ENCODE measurements at places on chromosomes 6 and 20.

GRCh38 chr20:15654208-15654649 is 919.0 kb downstream of the KIF16B start:
- peak; percentile 71 for DNase-seq

GRCh38 chr6:157533048-157533871 is 152.3 kb downstream of the ZDHHC14 start:
- DNase-seq: no peak

DNA sequence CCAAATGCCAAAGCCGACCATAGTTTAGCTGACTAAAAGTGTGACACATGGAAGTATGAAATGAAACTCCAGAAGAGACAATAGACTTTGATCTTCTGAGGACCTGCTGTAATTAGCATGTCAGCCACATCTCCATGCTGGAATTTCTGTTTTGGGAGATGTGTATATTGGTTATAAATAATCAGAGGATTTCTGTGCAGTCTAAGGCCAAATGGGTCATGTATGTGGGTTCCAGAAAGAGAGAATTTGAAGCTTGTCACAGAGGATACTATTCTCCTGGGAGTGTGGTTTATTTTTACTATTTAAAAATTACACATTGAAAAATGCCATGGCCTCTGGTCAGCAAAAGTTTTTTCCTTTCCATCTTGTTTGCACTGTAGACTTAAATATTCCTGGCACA is 405.5 kb upstream of the PLCB4 start:
- DNase-seq: no peak

GRCh38 chr6:69719602-69720193 is 77.1 kb downstream of the LMBRD1 start:
- peak; percentile 40 for DNase-seq

- peak; percentile 57 for DNase-seq
Observed at GRCh38 chr6:159008656-159009288, 8.8 kb upstream of the RSPH3 start.

- DNase-seq: peak; percentile 67
Observed at GRCh38 chr6:129748212-129748900, 38.4 kb upstream of the ARHGAP18 start.

- no peak for DNase-seq
Observed at GRCh38 chr6:26598267-26598666, 1.5 kb downstream of the ABT1 start.

- no peak for DNase-seq
Observed at GRCh38 chr6:166720856-166721255, 93.8 kb upstream of the RPS6KA2 start.

- DNase-seq: peak; percentile 90
Observed at GRCh38 chr6:109318328-109318876, 63.9 kb downstream of the CD164 start.

DNA sequence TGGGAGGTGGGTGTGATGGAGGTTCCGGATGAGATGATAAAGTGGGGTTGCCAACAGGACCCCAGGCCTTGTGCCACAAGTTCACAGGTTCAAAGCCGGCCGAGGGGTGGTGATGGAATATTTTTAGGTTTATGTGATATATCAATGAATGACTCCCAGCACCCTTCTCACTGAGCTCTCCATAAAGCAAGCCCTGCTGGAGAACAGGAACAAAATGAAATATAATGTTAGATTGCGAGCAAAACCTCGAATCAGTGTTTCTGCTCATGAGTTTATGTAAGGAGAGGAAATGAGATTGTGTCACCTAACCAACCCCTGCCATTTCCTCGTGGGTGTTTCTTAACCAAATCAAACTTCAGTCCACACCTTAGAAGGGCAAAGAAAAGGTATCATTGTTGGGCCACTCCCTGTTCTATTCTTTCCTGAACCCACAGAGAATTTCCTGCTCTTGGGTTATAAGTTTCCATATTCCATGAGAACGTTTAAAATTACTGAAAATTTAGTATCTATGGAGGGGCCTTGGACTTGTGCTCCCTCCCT is 192.2 kb upstream of the EXOC2 start:
- peak; percentile 69 for DNase-seq

DNA sequence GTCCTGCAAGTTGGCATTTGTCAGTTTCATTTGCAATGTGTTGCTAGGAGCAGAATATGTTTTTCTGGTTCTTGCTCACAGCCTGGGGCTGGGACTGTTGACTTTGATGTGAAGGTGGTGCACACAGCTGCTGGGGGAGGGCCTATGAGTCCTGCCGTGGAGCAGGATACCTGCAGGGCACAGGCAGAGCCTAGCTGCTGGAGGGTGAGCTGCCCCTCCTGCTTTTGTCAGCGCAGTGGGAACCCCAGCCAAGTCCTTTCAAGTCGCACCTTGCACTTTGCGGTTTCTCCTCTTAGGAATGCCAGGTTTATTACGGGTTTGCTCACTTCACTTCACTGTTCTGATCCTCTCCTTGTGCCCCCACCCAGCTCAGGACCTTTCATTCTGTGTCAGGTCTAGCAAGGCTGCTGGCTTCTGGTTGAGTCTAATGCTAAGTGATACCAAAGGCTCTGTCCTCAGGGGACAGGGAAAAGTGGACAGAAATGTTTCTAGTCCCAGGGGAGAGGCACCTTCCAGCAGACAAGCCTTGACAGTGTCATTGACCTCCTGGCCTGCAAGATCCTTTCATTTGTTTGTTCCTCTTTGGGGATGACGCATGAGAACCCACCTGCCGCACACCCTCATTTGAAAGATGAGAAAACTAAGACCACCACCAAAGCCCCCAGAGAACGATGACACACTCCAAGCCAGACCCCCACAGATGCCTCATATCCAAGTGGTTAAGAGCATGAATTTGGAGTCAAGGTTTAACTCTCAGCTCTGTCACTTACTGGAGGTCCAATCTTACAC is 2.7 kb upstream of the SPO11 start:
- DNase-seq: peak; percentile 52

GRCh38 chr20:45088247-45088646 is 12.7 kb downstream of the KCNS1 start:
- no peak for DNase-seq

DNA sequence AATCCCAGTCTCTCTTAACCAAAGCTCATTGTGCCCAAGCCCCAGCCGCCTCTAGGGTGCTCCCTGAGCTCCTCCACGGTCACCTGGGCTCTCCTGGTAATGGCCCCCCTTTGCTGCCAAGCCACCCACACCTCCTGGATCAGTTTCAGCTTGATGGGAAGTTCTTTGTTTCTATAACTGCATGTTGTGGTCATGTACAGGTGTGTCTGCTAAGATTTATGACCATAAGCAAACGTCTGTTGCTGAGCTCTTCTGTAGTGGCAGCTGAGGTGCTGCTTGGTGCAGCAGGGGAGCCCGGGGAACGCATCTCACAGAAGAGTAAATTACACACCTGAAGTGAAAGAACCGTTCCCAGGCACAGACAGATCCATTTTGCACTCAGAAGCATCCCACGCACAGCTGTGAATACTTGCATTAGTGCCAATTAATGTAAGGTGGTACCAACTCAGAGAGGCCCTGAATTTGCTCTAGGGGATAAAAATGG is 194.6 kb upstream of the ARID1B start:
- DNase-seq: peak; percentile 30

GRCh38 chr6:169426611-169427010 is 173.0 kb upstream of the THBS2 start:
- DNase-seq: no peak

- DNase-seq: peak; percentile 68
Observed at GRCh38 chr6:36616893-36617521, 22.8 kb downstream of the SRSF3 start.

GRCh38 chr6:56671651-56672461 is 29.2 kb upstream of the DST start:
- peak; percentile 84 for DNase-seq

DNA sequence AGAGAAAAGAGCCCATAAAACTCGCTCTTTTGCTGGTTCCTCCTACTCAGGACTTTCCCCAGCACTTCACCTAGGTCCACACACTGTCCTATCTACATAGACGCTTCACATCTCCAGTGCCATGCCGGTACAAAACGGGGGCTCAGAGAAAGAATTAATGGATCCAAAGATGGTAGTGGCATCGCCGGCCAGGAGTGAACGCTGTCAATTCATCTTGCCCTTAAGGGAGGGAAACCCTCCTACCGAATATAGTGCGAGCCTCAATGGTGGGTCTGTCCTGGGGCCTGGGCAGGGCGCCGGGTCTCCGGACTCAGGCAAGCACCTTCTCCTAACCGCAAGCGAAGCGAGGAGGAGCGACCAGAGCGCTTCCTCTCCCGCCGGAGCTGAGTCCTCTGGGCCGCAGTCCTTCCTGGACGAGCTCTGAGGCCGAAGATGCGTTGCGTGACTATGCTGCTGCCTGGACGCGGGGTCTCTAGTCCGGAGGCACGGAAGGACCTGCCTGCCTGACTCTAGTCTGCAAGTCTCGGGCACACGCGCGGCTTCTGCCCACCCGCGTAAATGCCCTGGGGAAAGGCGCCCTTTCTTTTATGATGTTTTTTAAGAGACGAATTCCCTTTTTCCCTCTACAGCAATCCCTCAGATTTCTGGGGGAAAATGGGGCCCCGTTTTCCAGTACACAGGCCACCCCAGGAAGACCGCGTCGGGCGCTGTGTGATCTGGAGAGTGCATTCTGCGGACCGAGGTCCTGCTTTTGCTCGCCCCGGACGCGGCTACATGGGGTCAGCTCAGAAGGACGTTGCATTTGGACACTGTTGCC is 100.1 kb upstream of the PRDM1 start:
- no peak for DNase-seq

DNA sequence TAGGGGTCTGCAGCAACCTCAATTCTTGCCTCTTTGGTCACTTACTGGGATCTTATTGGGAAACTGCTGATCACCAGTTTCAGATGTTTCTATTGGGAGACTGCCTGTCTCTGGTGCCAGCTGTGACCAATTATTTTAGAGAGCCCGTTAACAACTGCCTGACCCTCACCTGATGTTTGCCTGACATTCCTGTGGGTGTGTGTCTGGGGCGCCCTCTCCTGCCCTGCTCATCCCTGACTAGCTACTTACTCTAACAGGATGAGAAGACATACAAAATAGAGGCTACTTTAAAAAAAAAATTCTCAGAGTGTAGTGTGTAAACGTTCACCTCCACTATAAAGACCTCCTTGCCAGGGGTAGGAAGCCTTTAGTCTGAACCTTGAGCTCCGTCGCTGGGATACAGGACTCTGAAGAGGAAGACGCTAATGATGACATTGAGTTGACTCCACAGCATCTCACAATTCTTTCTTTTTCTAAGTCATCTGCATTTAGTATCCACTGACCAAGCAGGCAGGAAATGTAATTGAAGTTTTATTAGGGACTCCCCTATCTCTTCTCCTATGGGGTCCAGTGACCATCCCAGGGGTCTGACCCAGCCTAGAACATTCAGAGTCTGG is 54.6 kb upstream of the DDR1 start:
- DNase-seq: no peak

DNA sequence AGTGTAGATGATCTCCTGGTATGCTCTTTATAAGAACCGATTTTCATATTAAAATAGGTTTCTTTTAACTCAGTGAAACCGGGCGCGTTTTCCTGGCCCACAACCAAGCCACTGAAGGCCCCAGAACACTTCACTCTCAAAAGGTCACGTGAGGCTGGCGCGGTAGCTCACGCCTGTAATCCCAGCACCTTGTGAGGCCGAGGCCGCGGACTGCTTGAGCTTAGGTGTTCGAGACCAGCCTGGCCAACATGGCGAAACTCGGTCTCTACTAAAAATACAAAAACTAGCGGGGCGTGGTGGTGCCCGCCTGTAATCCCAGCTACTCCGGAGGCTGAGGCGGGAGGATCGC is 402 bp upstream of the TAF8 start:
- no peak for DNase-seq

- DNase-seq: no peak
Observed at GRCh38 chr6:126811321-126811720, 307.1 kb upstream of the RSPO3 start.

- DNase-seq: no peak
Observed at GRCh38 chr20:46011631-46012482, 3.1 kb downstream of the MMP9 start.

- DNase-seq: no peak
Observed at GRCh38 chr20:38987777-38988176, 25.6 kb downstream of the DHX35 start.

GRCh38 chr6:26064619-26065257 is 22.5 kb upstream of the HFE start:
- peak; percentile 63 for DNase-seq

DNA sequence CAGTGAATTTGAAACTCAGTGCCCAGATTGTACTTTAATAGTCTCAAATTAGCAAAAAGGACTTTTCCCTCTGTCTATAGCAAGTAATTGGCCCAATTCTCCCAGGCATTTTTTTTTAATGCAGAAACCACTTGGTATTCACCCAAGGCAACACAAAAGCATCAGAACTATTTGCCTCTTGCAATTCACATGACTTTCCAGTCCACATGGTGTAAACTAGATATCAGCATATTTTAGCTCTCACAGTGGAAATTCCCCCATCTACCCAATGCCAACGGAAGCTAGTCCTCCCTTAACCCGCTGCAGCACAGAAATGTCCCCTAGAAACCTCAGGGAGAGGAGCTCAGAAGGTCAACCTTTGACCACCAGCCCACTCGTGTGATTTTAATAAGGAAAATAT is 103.4 kb upstream of the CDYL start:
- no peak for DNase-seq

GRCh38 chr6:40054602-40055001 is 120.3 kb upstream of the MOCS1 start:
- no peak for DNase-seq

DNA sequence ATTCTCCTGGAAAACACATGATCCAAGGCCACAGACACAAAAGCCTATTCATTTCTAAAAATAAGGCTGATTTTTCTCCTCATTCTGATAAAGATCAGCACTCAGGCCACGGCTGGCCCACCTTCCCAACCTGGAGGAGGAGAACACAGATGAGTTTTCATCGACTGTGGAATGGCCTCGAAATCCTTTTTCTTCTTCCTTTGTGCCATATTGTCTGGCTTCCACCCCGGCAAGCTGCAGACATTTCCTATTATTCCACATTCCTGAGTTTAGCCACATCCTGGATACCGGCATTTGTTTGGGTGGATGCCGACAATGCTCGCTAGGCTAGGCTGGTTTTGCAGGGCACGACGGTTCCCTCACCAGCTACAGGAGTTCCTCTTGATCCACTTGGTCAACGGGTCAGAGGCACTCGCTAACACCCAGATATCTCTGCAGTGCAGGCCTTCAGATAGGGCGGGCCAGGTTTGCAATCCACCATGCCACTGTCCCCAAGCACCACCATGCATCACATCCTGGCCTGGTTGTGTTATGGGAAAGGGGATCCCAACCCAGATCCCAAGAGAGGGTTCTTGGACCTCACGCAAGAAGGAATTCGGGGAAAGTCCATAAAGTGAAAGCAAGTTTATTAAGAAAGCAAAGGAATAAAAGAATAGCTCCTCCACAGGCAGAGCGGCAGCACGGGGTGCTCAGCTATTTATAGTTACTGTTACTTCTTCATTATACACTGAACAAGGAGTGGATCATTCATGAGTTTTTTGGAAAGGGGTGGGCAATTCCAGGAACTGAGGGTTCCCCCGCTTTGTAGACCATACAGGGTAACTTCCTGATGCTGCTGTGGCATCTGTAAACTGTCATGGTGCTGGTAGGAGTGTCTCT is 4.2 kb upstream of the CTSZ start:
- no peak for DNase-seq

GRCh38 chr20:16806886-16807285 is 58.7 kb downstream of the OTOR start:
- DNase-seq: no peak
